ENCODE measurements at places on chromosomes 3 and 15.

GRCh38 chr3:178546079-178546478, 9.8 kb downstream of the KCNMB2 start:
- DNase-seq, result no peak

DNA sequence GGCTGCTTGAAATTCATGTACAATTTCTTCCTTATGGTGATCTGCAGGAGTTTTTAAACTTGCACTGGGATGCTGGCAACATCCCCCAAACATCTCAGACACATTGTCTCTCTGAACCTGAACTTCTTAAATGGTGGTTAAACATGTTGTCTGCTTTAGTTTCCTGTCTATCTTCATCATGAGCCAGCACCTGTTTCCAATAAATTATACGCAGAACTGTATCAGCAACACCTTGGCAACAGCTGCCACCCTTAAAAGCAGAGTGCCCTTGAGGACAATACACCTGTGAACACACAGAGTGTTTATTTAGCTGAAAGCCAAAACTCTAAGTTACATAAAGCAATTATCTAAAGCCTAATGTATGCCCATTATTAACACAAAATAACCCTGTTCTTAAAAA, 242.9 kb downstream of the WNT5A start:
- DNase-seq, result no peak

- no peak for DNase-seq
Observed at GRCh38 chr3:153848702-153849101, 272.5 kb upstream of the ARHGEF26 start.

- DNase-seq, result no peak
Observed at GRCh38 chr3:109045271-109046040, 72.5 kb downstream of the MORC1 start.

DNA sequence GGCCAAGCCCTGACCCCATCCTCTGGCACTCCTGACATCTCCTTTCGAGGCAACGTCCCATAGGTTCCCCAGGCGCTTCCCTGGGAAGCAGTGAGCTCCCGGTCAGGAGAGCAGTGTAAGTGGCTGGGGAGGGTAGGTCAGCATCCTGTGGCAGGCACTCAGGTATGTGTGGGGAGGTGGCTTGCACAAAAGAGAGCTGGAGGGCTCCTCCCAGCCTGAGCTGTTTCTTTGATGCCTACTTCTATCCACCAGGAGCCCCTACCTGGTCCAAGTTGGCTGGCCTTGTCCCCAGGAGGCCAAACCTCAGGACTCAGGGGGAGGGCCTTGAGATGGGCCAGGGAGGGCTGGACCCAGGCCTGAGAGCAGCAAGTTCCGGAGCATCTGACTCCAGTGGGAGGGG, 31.7 kb upstream of the LINGO1 start:
- no peak for DNase-seq

Data from right hindlimb (tissue), 1 donor.